ENCODE measurements at places on chromosomes 2 and 18. TPM values are rescaled to one million over a fixed set of nuclear protein-coding genes. Genes with fewer than 3 reads are reported as not detected.

Gene OR6B2
- total RNA-seq = not detected

DNA sequence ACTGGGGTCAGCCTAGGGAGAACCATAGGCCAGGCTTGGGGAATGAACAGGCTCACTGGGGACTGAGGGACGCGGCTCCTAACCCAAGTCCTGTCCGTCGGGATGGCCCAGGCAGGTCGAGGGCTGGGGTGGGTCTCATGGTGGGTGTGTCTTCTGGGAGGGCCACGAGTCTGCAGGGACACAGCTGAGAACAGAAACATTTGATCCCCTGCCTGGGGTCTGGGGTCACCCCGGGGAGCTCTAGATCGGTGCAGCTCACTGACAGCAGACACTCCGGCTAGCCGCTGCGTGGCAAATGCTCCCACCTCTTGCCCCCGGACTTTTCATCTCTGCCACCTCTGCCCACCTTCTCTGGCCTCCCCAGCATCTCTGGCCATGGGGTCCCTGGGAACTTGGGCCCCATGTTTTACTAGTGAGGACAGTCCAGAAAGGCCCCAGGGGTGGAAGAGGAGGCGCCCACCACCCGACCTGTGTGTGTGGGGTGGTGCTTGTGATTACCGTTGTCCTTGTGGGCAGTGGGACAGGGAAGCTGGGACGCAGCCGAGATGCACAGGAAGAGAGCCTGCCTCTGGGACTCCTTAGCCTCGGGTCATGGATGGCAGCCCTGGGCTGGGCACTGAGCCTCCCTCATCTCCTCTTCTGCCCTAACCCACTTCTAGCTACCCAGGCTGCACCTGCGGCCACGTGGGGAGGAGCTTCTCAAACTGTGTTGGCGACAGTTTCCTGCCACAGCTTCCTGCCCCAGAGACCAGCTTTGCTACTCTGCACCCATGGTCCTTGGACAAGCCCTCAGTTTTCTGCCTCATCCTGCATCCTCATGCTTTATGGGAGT, 4.9 kb downstream of the ZAP70 start:
- peaks cover 19% of the 10 kb centered on the region for H3K4me1 ChIP-seq
- no peak overlapping the region for H3K4me3 ChIP-seq
- no peak for DNase-seq
- no peaks in the 10 kb centered on the region for H3K36me3 ChIP-seq

- no peaks in the 10 kb centered on the region for H3K4me1 ChIP-seq
- no peak overlapping the region for H3K4me3 ChIP-seq
- no peak for DNase-seq
- no peaks in the 10 kb centered on the region for H3K27me3 ChIP-seq
- H3K27ac ChIP-seq = no peak overlapping the region
Measured at GRCh38 chr2:95289253-95289652, 7.9 kb upstream of the KCNIP3 start.

DNA sequence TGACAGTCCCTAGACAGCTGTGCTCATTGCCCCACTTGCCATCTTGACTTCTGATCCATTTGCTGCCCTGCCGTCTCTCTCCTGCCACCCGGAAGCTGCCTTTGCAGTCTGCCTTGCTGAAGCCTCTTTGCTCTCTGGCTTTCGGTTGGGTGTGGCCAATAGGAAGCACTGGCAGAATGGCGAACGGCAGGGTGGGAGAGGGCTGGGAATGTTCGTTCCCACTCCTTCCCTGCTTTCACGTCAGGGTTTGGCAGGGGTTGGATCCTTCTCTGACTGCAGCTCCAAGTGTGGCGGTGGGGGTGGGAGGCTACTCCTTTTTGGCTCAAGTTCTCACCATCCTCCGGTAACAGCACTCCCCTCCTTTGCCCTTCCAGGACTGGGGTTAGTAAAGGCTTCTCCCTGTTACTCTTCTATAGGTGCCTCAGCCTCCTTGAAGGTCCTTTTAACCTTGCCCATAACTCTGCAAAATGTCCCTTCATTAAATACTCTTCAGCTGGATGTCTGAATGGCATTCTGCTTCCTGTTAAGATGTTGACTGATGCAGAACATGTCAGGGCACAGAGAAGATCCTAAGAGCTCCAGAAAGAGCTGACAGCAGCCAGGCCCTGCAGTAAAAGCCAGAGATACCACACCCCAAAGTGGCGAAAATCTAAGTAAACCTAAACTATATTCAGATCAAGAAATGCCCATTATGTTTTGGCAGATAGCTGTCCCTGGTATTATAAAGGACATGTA, 299.7 kb downstream of the CDCA7 start:
- H3K27me3 ChIP-seq = no peaks in the 10 kb centered on the region
- no peak overlapping the region for H3K27ac ChIP-seq
- no peak overlapping the region for H3K4me3 ChIP-seq
- no peak for DNase-seq
- peaks cover 32% of the 10 kb centered on the region for H3K4me1 ChIP-seq

DNA sequence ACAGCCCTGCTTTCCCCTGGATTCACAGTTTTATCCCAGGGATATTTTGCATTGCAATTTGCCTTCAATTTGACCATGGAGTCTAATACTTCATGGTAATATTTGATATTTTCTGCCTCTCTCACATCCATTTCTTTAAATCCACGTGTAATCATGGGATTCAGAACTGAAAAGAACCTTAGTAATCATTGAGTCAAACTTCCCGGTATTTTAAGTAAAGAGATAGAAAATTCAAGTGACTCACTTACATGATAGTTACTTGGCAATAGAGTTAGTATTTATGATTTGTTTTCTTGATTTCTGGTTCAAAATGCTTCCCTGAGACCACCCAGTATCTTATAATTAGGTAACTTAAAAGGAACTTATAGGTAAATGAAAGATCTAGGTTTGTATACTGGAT, 33.7 kb upstream of the CDC42EP3 start:
- no peak overlapping the region for H3K4me3 ChIP-seq
- no peaks in the 10 kb centered on the region for H3K27me3 ChIP-seq
- no peaks in the 10 kb centered on the region for H3K4me1 ChIP-seq
- H3K27ac ChIP-seq = no peak overlapping the region
- H3K36me3 ChIP-seq = peaks cover 5% of the 10 kb centered on the region

Gene RGPD4
- 0.05 TPM for total RNA-seq

DNA sequence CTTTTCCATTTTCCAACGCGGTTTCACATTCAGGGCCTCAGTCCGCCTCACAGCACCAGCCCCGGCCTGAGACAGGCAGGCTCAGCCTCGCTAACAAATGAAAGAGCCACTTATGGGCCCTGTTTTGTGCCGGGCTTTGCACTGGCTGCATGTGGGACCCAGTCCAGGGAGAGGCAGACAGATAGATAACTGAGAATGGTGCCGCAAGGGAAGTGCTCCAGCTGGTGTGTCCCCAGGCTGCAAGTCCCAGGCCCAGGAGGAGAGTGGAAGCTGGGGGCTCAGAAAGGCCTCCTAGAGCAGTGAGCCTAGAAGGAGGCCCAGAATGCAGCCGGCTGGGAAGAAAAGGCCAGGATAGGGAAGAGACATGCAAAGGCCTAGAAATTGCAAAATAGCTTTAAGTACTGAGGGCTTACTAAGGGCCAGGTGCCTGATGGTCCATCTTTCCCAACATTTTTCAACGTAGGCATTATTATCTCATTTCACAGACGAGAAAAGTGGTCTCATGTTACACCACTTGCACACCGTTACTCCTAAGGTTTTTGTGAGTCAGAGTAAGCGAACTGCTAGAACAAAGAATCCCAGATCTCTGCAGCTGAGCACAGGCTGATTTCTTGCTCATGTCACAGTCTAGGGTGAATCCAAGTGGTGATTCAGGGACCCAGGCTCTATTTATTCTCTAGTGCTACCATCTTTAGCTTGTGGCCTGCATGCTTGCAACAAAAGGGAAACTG, 26.0 kb downstream of the ADRA2B start:
- H3K27me3 ChIP-seq = no peaks in the 10 kb centered on the region
- no peak for DNase-seq
- H3K4me1 ChIP-seq = peaks cover 9% of the 10 kb centered on the region
- H3K36me3 ChIP-seq = no peaks in the 10 kb centered on the region
- H3K27ac ChIP-seq = no peak overlapping the region
- H3K4me3 ChIP-seq = no peak overlapping the region

- H3K36me3 ChIP-seq = no peaks in the 10 kb centered on the region
- no peak overlapping the region for H3K27ac ChIP-seq
- DNase-seq = no peak
Measured at GRCh38 chr2:37507703-37508102, 163.3 kb downstream of the QPCT start.

Gene MOGAT1
- total RNA-seq = not detected

Gene FLACC1
- 1.0 TPM for total RNA-seq

All from neural crest cell (in vitro differentiated cells).